ENCODE measurements at places on chromosomes 16 and 17. TPM values are rescaled to one million over a fixed set of nuclear protein-coding genes. Genes with fewer than 3 reads are reported as not detected.

- no peak for DNase-seq
Observed at GRCh38 chr16:12576878-12577277, 226.8 kb downstream of the CPPED1 start.

DNA sequence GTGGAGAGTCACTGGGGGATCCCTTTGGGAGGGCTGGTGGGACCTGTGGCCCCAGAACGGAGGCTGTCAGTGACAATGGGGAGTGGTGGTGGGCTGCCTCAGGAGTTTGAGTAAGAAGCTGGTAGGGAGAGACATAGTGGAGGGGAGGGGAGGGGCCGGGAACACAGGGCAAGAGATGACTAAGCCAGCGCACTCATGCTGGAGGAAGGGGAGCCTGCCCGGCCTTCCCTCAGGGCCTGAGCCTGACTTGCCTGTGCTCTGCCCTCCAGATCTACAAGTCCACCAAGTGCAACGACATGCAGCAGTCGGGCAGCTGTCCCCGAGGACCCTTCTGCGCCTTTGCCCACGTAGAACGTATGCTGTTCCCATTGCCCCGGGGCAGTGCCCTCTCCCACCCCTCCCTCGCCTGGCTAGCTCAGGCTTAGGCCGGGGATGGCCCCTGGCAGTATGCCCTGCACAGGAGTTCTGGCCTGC, 29.3 kb downstream of the UNC13D start:
- DNase-seq, result no peak

DNA sequence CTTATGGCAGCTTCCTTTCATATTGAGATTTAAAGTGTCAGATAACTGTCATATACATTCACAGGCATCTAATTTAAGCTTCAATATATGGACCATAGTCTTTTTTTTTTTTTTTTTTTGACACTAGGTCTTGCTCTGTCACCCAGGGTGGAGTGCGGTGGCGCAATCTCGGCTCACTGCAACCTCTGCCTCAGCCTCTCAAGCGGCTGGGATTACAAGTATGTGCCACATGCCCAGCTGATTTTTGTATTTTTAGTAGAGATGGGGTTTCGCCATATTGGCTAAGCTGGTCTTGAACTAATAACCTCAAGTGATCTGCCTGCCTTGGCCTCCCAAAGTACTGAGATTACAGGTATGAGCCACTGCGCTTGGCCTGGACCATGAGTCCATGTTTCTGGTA, 13.6 kb downstream of the CEP95 start:
- no peak for DNase-seq

Gene MYOCD
- 0.16 TPM for total RNA-seq

DNA sequence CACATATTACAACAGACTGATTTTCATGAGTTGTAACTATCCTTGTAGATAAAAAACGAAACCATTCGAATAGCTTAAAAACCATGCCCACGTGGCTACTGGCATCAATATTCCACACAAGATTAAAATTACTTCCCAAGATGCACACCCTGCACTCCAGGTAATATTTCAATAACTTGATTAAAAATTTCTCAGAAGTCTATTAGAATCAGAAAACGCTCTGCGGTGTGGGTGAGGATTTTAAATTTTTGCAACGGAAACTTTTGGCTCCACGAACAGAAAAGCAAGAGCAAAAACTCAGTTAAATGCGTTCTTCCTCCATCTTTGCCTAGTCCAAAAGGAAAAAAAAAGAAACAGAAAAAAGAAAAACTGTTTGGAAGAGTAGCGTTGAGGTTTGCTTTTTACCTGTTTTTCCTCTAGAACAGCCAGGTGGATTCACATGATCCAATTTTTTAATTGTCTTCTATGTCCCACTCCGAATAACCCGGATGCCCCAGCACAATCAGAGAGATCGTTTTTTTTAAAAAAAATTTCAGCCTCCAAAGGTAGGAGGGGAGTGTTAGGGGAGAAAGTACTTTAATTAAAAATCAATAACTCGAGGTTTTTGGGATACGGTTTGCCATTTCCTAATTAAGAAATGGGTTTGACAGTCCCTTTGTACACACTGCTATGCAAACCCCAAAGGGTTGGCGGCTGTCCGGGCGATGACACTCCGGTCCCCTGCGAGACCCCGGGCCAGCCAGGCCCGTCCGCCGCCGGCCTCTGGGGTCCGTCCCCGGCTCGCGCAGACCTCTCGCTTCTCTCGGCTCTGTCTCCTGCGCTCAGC, 708 bp upstream of the NFAT5 start:
- DNase-seq, result no peak

DNA sequence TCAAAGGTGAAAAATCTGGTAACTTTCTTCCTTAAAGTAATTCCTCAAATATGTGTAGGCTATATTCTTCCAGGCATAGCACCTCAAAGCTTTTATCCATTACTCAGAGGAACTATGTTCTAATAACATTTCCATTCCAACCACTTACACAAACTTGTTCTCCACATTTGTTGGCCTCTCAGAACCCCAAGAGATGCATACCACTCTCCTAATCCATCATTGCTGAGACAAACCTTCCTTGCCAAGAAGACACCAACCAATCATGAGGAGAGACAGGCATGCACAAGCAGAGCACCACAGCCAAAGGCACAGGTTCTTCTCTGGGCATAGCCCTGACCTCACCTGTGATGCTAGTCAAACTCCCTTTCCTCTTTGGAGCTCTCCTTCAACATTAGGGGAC, 20.9 kb downstream of the CDH11 start:
- DNase-seq, result no peak

- no peak for DNase-seq
Observed at GRCh38 chr17:63774969-63775265, 947 bp downstream of the DDX42 start.

DNA sequence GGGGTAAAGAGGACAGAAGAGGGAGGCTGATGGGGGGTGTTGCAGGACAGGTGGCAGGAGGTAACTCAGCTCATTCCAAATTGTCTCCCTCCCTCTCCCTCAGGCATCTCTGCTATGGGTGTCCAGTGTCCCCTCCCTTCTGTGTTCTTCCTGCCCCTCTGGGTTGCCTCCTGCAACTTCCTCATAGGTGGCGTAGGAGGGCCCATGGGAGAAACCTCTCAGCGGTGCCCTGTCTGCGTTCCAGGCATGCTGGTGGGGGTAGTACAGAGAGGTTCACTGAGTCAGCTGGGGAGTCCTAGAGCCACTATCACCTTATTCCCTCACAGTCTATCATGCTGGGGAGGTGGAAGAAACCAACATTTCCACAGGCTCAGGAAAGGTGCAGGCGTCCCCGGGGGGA, 14.7 kb upstream of the ODF4 start:
- DNase-seq, result no peak

- no peak for DNase-seq
Observed at GRCh38 chr17:74249590-74250270, 24.3 kb upstream of the DNAI2 start.

DNA sequence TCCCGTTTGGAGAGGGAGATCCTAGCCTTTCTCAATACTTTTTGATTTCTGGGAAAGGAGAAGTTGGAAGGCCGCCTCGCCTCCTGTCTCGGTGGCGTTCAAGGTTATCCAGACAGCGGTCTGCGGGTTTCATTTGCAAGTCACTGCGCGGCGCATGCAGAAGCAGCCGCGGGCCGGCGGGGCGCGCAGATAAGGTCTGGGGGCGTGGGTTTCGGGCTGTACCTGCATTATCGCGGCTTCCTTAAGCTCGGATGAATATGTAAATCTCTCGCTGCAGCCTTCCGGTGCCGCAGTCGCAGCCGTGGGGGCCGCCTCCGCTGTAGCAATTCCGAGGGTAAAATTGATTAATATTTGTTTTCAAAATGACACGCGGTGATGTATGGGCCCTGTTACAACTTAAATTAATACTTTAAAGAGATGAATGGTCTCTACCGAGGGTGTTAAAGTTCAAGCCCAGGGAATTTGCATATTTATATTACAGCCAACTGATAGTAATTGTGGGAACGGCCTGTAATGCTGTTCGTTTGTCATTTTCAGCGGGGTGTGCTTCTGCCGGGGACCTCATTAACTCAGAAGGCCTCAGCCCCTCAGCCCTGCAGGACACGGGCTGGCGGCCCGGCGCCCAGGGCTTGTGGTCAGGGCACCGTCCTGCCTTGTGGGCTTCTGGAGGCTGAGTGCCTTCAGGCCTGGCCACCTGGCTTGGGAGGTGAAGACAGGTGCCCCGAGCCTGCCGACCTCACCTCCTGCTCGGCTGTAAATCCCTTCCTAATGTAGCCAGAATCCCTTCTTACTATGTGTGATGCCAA, 99.4 kb downstream of the CYLD start:
- DNase-seq, result no peak

Gene MYH1
- total RNA-seq, result not detected

- DNase-seq, result no peak
Observed at GRCh38 chr17:11252146-11252545, 11.1 kb downstream of the SHISA6 start.

DNA sequence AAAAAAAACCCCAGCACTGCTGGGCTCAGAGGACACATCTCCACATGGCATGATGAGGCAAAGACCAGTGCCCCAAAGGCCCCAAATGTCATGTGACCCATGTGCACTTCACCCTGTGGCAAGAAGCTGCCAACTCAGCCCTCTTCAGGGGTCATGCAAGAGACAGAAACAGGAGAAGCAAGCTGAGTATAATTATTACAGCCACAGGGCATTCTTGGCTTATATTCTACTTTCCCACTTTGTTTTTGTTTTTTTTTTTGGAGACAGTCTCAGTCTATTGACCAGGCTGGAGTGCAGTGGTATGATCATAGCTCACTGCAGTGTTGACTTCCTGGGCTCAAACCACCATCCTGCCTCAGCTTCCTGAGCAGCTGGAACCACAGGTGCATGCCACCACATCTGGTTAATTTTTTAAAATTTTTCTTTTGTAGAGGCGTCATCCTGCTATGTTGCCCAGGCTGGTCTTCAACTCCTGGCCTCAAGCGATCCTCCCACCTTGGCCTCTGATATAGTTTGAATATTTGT, 32.7 kb upstream of the LITAF start:
- DNase-seq, result no peak

Gene SULT1A1
- total RNA-seq, result 7.3 TPM

DNA sequence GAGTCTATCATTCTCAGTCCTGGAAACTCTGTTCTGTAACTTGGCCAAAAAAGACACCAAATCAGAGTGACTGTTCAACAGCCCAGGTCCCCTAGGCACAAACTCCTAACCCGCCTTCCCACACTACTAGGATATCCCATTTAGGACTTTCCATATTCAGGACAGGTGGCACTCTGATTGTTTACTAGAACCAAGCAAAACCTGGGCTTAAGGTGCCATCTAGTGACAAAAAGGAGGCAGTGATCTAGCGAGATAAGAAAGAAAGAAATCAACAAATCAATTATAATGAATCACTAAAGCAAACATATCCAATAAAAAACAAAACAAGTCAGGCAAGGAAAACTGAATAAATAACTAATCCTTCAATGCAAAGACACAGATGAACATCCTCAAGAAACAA, 203.9 kb downstream of the CEP112 start:
- no peak for DNase-seq

DNA sequence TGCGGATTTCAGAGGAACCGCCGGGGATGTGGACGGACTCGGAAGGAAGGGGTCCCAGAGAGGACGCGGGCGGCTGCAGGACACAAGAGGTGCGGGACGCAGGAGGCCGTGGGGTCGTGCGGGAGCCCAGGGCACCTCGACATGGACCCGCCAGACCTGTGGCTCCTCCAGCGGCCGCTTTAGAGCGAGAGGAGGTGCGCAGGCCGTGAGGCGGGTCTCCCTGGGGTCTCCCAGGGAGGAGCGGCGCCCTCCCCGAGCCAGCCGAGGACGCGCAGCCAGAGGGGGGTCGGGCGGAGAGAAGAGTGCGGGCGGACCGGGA, 6.8 kb upstream of the FLYWCH1 start:
- DNase-seq, result no peak

- no peak for DNase-seq
Observed at GRCh38 chr17:2718150-2718938, 6.8 kb upstream of the CLUH start.

DNA sequence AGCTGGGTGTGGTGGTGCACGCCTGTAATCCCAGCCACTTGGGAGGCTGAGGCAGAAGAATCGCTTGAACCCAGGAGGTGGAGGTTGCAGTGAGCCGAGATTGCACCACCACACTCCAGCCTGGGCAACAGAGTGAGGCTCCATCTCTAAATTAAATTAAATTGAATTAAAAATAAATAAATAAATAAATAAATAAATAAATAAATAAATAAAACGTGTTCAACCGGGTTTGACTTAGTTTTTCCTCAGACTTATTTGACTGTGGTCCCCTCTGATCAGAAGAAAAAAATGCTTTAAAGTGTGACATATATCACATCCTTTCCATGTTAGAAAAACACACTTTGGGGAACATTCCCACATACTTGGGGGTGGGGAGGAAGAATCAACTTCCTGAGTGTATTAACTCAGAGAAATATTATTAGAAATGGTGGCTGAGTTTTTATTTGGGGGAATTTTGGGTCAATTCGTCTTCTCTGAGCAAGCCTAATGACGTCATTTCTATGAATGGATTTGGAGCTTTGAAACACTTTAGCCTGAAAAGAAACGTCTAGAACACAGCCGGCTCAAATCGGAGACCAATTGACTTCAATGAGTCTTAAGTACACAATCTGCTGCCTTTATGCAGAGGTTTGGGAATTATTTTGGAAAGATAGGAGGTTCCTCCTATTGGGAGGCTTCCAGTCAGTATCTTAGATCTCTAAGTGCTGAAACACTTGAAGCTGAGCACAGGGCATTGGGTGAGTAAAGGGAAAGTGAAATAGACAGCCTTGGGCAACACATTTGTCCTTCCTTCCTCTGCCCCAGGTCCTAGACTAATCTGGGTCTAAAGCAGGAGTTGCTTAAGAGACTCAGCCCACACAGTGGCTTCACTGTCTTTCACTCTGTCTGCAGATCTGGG, 132.6 kb downstream of the PITPNC1 start:
- DNase-seq, result no peak

DNA sequence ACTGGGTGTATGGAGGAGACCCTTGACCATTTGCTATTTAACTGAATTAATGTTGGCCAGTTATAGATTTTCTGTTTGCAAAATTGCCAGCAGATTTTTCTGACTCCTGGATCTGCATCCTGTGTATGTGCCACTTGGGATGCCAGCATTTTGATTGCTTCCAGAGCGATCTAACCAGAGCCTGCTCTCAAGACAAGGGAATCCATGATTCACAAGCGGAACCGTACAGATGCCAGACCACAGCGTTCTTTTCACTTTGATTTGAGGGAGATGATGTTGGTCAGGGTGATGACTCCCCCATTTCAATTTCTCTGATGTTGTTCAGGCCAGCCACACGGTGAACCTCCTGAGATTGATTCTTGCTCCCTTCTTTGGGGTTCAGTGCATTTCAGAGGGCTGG, 228.7 kb downstream of the CDH13 start:
- no peak for DNase-seq

Gene TRPV3
- total RNA-seq, result 0.47 TPM

Gene SMTNL2
- total RNA-seq, result 3.7 TPM

- DNase-seq, result no peak
Observed at GRCh38 chr17:38874505-38875400, 4.9 kb downstream of the LASP1 start.

Data from occipital lobe (tissue), 3 donors.